ENCODE measurements at places on chromosomes 11 and 22.

DNA sequence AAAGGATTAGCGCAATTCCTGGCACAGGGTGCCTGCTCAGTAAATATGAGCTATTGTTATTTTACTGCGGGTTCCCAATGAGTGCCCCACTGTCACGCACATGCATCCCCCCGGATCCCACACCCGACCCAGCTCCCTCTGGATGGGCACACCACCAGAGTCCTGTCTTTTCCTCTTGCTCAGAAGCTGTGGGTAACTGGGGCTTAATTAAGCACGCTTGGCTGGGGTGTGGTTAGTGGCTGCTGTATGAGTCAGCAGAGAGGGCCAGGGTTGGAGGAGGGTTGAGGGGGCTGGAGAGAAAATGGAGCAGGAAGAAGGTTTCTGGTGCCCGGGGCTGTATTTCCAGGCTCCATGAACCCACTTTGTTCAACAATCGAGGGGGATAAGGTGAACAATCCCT, 30.3 kb upstream of the NECTIN1 start:
- no peak for DNase-seq

DNA sequence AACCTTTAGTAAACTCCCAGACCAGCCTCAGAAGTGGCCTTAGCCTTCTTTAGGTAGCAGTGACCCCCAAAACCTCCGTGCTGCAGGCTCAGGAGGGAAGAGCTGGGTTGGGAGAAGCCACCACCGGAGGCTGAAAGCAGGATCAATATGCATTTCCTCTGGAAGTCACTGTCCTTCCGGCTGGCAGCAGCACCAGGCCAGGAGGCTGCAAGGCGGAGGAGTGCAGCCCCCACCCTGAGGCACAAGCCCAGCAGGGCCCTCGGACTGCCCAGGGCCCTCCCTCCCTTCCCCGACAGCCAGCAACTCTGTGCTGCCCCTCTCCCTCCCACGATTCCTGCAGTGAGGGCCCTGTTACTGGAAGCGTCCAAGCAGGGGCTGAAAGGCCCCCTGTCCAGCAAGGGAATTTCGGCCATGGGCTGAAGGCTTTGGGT, 3.2 kb upstream of the NRXN2 start:
- DNase-seq: no peak

GRCh38 chr11:100769165-100769564, 82.1 kb downstream of the ARHGAP42 start:
- no peak for DNase-seq

GRCh38 chr22:28032861-28033260, 113.8 kb upstream of the PITPNB start:
- no peak for DNase-seq

DNA sequence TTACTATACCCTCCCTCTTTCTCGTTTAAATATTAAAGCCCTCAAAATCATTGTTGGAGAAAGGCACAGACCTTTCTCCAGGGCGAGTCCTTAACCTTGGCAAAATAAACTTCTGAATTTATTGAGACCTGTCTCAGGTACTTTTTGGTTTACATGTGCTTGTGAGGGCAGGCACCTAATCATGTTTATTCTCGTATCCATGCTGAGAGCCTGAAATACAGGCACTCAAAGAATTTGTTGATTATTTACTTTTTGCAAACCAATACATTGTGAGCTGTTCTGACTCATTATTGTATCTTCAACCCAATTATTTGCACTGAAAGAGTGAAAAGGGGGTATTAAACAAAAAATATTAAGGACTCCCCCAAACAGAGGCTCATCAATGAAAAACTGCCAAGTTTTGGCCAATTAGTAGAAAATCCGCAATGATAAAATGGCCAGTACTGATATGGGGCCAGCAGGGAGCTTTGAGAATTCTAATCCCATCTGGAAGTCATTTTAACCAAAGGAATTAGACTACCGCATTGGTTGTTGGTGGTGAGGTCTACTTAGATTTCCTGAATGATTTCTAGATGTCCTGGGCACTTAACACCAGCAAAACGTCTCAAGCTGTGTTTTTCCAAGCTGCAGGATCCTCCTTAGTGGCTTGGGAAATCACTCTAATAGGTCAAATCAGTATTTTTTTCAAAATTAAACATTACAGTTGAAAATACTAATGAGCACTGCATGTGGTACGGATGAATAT, 157.3 kb downstream of the SWAP70 start:
- no peak for DNase-seq

DNA sequence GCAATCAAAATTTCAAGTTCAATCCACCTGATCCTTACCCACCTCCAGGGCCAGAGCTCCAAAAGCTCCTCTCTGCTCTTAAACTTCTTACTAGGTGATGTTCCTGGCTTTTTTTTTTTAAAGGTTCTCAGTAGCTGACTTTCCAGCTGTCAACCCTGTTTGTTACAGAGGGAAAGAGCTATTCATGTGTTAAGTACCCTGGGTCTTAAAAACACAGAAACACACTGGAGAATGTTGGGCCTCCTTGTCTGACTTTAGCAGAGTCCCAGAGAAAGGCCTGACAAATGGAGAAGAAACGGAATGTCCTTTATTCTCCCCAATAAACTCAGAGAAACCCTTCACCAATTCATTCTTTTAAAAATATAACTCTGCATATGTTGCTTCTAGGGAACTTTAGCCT, 3.2 kb downstream of the LRRC4C start:
- no peak for DNase-seq

- no peak for DNase-seq
Observed at GRCh38 chr11:109707411-109707810, 285.4 kb downstream of the C11orf87 start.

GRCh38 chr11:68707527-68707926, 23.2 kb downstream of the GAL start:
- no peak for DNase-seq

DNA sequence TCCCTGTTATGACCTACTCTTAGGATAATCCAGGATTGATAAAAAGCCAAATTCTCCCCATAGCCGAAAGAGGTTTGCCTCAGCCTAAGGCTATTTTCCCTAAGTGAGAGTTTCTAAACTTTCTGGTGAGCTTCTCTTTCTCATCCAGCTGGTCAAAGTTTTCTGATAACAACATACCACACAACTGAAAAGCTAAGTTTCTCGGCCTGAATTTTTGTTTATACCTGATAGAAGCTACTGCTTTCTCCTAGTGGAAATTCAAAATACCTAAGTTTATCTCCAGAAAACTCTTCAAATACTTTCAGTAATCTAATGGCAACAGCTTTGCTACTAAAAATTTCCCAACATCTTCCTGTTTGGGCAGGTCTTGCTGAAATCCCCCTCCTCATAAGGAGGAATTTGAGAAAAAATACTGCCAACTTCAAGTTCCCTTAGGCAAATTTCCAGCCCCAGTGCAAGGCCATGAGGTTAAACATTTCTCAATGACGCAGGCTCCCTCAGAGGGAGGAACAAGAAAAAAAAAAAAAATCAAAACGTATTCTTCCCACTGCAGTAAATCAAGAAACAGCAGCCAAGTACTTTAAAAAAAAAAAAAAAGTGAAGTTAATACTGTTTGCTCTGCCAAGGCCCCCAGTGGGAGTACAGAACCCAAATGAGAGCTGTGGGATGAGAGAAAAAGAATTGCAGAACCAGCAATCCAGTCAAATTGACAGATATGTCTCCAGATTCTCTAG, 127.0 kb downstream of the MRTFA start:
- DNase-seq: no peak

All from mesothelial cell of epicardium (in vitro differentiated cells).